ENCODE measurements at places on chromosomes 1 and 21.

GRCh38 chr1:95435611-95436010, 201.6 kb downstream of the RWDD3 start:
- no peak for DNase-seq

DNA sequence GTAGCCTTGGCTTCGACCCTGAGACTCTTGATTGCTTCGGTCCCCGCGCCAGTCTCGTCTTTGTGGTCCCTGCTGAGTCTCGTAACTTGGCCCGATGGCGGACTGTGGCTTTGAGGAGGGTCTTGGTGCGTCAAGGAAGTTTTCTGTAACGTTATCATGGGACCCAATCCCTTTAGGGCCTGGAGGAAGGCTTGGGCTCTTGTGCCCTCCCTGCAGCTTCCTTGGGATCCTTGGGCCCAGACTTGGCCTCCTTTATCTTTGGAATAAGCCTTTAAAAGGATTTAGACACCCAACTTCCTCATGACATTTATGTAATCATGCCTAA, 371 bp downstream of the ZMPSTE24 start:
- DNase-seq: no peak

- DNase-seq: no peak
Measured at GRCh38 chr21:15053500-15053899, 11.3 kb downstream of the NRIP1 start.

- DNase-seq: no peak
Measured at GRCh38 chr1:53352561-53352960, 24.7 kb upstream of the LRP8 start.

DNA sequence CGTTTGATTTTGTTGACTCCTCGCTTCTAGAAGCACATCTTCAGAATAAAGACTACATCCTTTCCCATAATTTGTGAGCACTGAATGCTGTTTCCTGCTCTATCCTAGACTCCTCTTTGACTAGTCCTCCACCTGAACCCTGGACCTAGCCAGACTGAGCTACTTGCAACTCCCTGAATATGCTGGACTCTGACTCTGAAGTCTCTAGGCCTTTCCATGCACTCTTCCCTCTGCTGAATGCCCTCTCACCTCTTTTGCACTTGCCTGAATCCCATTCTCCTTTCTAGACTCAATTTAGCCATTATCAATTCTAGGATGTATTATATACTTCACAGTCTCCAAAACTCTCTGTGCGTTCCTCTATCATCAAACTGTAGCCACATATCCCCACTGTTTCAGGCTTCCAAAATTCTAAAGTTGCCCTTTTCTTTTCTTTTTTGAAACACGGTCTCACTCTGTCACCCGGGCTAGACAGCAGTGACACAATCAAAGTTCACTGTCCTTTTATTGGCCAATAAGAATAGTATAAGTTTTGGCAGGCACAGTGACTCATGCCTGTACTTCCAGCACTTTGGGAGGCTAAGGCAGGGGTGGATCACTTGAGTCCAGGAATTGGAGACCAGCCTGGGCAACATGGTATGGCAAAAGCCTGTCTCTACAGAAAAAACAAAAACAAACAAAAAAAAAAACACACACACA, 127.0 kb downstream of the LTN1 start:
- no peak for DNase-seq

DNA sequence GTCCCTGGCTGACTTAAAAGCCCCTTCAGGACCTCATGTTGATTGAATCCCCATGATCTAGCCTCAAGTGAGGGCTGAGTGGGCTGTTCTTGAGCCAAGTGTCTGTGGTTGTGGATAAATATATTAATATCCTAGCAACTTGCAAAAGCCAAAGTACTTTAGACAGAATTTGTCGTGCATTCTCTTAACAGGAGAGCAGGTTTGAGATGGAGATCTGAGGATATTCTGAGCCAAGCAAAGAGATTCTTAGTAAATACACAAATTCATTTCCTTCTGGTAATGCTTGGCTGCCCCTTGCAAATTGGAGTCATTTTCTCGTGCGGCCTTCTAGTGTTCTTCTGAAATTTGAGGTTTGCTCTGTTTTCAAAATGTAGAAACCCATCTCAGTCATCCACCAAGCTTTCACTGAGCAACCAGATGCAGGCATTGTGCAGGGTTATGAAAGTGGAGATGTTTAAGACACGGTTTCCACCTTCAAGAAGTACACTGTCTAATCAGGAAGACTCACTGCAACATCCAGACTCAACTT, 242.1 kb upstream of the JUN start:
- DNase-seq: peak; percentile 34

- no peak for DNase-seq
Measured at GRCh38 chr1:160144921-160145320, 6.5 kb upstream of the ATP1A4 start.

DNA sequence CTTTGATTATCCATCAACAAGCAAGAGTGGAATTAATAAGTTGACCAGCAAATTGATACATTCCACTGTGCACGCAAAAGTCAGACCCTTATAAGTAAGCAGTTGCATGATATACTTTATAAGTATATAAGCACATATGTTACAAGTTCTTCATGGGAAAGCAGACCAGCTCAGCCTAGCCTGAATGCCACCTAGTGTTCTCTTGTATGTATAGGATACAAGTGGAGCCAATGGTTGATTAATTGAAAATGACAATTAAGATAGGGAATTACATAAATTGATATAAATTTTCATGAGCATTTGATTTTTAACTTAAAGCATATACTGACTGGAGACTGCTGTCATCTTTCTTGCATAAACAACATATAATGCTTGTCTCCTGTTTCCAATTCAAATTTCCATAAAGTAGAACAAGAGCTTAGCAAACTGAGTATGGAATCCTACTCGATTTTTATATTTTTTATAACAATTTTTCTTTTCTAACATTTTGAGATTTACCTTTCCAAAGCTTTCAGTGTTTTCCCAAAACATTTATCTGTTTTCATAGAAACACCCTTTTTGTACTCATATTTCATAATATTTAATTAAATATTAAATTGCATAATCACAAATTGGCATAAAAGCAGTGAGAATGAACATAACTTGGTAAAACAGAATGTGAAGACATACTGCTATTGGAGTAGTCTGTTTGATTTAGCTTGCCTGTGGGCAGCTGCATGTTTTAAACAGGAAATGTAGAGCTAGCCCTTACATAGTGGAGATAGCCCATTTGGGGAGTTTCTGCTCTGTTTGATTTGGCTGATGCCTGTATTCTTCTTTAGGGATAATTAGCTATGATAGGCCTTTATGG, 62.8 kb downstream of the MAGI3 start:
- peak; percentile 29 for DNase-seq

- no peak for DNase-seq
Measured at GRCh38 chr1:109133002-109133706, 19.2 kb downstream of the ELAPOR1 start.

GRCh38 chr1:187551061-187551460, 722.3 kb downstream of the PLA2G4A start:
- no peak for DNase-seq

All from activated CD4-positive, alpha-beta T cell treated with anti-CD3 and anti-CD28 coated beads, Interleukin-10, Interleukin-2, amounts not matched to agents 100 ng/mL and 50 ng/mL, durations not matched to agents 16 hours and 8 hours (primary cell).